MG63 (cell line): ENCODE measurements at places on chromosomes 1 and 21.

DNA sequence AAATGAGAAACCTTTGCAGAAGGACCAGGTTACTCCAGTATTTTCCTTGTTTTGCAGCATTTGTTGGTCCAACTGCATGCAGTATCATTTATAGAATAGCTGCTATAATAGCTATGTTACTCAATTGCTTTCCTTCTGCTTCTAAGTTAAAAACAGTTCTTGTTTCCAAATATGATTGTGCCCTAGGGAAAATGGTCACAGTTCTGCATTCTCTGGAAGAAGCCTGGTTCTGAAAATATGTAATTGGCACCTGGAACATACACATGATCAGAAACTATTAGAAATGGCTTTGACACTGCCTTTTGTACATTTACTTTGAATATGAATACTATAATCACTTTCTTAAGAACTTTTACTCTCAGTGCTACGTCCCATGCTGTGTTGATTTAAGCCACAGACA lies 33.6 kb downstream of the HENMT1 start:
- DNase-seq: no peak

DNA sequence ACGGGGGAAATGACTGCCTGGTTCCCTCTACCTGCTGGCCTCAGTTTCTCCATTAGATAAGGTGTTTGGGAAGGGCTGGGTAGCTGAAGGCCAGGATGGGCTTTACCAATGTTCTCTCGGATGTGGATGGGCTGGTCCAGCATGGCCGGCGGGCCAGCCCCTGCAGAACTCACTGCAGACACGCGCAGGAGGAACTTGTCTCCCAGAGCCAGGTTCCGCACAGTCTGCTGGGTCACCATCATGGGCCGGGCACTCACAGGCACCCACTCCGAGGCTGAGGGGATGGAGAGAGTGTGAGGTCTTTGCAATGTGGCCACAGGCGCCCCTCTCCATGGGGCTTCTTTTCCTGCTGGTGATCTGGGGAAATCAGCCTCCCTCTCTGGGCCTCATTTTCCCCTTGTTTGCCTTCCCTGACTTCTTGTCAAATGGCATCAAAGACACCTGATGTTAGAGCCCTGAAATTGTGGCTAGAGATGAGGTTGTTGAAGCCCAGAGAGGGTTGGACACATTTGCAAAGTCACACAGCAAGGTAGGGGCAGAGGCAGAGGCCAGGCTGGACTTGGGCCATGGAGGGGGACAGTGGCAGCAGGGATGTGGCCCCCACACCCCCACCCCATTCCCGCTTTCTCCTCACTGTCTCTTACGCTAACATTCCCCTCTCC lies 1.2 kb downstream of the MYBPH start:
- no peak for DNase-seq

DNA sequence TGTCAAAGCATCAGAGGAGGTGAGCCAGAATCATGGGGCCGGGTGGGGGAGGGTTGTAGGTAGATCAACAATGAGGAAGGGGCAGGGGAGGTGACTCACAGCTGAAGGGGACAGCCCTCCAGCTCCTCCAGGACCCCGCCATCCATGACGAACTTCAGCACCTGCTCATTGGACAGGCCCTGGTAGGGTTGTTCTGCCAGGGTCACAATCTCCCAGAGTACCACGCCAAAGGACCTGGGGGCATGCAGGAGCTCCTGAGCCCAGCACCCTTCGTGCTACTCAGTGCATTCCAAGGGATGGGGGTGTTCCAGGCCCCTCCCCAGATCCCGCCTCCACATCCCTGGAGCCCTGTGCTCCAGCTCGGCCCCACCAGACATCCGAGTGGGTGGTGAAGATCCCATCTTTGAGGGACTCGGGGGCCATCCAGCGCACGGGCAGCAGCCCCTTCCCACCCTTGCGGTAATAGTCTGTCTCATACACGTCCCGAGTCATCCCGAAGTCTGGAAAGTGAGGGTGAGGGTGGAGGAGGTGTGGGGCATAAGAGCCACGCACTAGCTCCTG lies 17.5 kb downstream of the INSRR start:
- no peak for DNase-seq

DNA sequence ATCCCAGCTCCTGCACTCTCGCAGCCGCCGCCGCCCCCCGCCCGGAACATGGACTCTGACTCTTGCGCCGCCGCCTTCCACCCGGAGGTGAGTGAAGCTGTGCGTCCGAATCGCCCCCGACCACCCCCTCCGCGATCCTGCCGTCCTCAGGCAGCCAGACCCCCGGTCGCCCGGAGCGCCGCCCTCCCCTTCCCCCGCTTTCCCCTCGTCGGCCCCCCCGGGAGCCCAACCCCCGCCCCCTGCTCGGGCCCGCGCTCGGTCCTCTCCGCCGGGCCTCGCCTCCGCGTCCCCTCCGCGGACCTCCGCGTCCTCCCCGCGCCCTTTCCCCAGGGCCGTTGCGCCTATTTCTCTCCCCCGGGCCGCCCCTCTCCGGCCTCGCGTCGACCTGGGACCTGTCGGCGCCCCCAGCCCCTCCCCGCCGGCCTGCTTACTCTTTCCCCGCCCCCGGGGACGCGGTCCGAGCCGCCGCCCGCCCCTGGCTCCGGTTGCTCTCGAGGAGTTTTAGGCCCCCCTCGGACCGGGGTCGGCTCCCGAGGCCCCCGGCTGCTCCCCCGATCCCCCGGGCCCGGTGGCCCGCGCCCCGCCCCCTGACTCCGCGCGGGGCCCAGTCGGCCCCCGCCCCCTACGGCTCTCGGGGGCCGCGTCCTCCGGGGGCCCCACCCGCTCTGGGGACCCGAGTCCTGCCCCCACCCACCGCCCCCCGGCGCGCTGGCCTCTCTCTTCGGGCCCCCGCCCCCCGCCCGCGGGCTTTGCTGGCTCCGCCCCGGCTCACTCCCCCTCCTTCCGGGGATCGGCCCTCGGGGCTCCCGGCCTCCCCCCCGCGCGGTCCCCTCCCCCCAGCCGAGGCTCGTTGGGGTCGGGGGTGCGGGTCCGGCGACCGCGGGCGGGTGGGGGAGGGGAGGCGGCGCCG lies 743 bp downstream of the PHF13 start:
- DNase-seq: peak; percentile 73

DNA sequence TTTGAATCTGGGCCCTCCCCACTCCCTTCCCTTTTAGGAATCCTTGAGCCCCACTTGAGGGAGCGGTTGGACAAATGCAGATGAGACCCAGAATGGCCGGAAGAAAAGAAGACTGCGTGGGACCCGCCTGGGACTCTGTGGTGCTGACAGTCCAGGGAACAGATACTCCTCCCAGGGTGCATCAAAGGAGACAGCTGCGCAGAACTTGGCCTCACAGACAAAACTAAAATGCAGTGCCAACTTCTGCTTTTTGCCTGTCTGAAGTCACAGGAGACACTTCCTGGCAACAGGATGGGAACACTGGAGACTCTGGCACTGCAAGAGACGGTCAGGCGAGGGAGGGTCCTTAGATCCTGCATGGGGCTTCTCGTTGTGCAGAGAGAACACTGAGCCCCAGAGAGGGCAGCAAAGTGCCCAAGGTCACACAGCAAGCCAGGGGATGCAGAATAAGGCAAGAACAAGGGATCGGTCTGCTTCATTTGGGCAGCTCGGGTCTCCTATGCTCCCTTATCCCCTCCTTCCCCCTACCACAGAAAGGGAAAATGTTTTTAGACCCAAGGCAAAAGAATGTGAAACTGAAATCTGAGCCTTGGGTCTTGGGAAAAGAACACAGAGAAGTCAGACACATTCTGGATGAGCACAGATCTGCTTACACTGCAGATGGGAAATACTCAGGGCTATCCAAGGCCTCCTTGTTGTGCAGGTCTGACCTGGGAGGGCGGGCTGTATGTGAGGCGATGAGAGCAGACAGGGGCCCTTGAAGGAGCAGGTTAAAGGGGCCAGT lies 182.4 kb downstream of the TRABD2B start:
- no peak for DNase-seq

- DNase-seq: peak; percentile 65
These were observed 54.1 kb upstream of the SAMD11 start for GRCh38 chr1:869499-870244.

- DNase-seq: no peak
These were observed 35.5 kb upstream of the PRDM2 start for GRCh38 chr1:13664451-13664850.

DNA sequence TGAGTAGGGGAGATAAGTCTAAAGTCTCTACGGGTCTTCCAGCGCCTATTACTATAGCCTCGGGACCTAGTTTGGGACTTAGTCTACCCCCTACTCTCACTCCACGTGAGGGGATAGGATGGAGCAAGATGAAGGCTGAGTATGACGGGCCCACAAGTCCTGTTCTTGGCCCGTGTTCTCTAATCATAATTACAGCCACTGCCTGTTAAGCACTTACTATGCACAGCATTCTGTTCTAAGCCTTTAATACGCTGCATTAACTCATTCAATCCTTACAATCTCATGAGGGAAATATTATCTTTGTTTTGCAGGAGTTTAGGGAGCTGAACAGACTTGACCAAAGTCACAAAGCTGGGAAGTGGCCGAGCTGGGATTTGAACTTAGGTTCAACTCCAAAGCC lies 23.9 kb upstream of the EPB41 start:
- no peak for DNase-seq

- DNase-seq: no peak
These were observed 9.3 kb downstream of the GJB4 start for GRCh38 chr1:34768856-34769255.

GRCh38 chr1:184150776-184151531 lies 99.4 kb downstream of the TSEN15 start:
- peak; percentile 93 for DNase-seq
